ENCODE measurements at places on chromosomes 5 and 9. TPM values are rescaled to one million over a fixed set of nuclear protein-coding genes. Genes with fewer than 3 reads are reported as not detected.

- H3K36me3 ChIP-seq, result no peaks in the 10 kb centered on the region
- no peak overlapping the region for H3K27ac ChIP-seq
- no peak for DNase-seq
- H3K4me3 ChIP-seq, result no peak overlapping the region
Measured at GRCh38 chr5:178434851-178435250, 155.3 kb downstream of the COL23A1 start.

Gene TLR4
- total RNA-seq, result 2.2 TPM

GRCh38 chr9:124376329-124376728, 38.9 kb downstream of the PSMB7 start:
- no peak overlapping the region for H3K4me3 ChIP-seq
- DNase-seq, result no peak
- no peak overlapping the region for H3K27ac ChIP-seq
- no peaks in the 10 kb centered on the region for H3K4me1 ChIP-seq
- H3K36me3 ChIP-seq, result peaks cover 8% of the 10 kb centered on the region

Gene MARCHF11
- not detected for total RNA-seq

DNA sequence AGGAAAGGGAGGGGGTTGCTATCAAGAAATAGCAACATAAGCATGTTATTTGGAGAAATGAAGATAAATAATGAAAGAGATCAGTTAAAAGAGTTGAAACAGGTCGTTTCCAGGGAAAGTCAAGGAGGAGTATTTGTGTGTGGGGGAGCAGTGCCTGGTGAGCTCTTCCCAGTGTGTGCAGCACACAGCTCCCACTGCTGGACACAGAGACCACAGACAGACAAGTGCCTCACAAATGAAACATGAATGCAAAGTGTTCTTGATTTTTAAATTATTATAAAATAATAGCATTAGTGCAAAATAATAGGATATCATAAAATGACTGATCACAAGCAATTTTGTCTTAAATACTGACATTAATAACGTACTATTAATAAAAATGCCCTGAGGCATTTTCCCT, 40.8 kb downstream of the LIFR start:
- no peak overlapping the region for H3K27ac ChIP-seq
- H3K4me1 ChIP-seq, result no peaks in the 10 kb centered on the region
- H3K4me3 ChIP-seq, result no peak overlapping the region

Data from natural killer cell (primary cell).